GM23338 (cell line): ENCODE measurements at places on chromosomes 2 and 18. TPM values are rescaled to one million over a fixed set of nuclear protein-coding genes. Genes with fewer than 3 reads are reported as not detected.

The SLC14A1 gene
- total RNA-seq: 0.21 TPM in 1 of 2 replicates, not detected in the other

The CTLA4 gene
- not detected in 2 replicates for total RNA-seq

The IL1RL2 gene
- total RNA-seq: not detected in 2 replicates

The IL18RAP gene
- total RNA-seq: not detected in 2 replicates

The HNMT gene
- total RNA-seq: 3.4 and 5.7 TPM in 2 replicates

The SCG2 gene
- total RNA-seq: 0.31 TPM in 2 replicates

The GCKR gene
- total RNA-seq: not detected in 2 replicates

The ANKRD30BL gene
- 0.17 and 0.62 TPM in 2 replicates for total RNA-seq

The ERFE gene
- total RNA-seq: 2.5 and 3.3 TPM in 2 replicates

The MGAT4A gene
- total RNA-seq: 4.7 and 5.6 TPM in 2 replicates

The GRB14 gene
- 11.3 and 16.0 TPM in 2 replicates for total RNA-seq

The NLRC4 gene
- not detected in 2 replicates for total RNA-seq

The GDF7 gene
- 0.19 and 0.52 TPM in 2 replicates for total RNA-seq

The MOGAT1 gene
- 0.89 and 0.94 TPM in 2 replicates for total RNA-seq

The KLHL29 gene
- total RNA-seq: 5.7 and 6.5 TPM in 2 replicates

The YES1 gene
- total RNA-seq: 327 and 340 TPM in 2 replicates

The L3MBTL4 gene
- total RNA-seq: 0.85 and 2.8 TPM in 2 replicates

The UGT1A10 gene
- total RNA-seq: 0.23 TPM in 1 of 2 replicates, not detected in the other

The FNDC4 gene
- 13.3 and 13.7 TPM in 2 replicates for total RNA-seq

The HNRNPA3 gene
- total RNA-seq: 151 and 158 TPM in 2 replicates

The AQP12A gene
- total RNA-seq: not detected in 2 replicates

The RAX gene
- total RNA-seq: 0.03 and 0.08 TPM in 2 replicates

The PDE1A gene
- 0.28 and 0.47 TPM in 2 replicates for total RNA-seq

The MAP3K19 gene
- not detected in 2 replicates for total RNA-seq

The USP40 gene
- 11.7 and 13.5 TPM in 2 replicates for total RNA-seq

The GALNT3 gene
- 17.1 and 38.1 TPM in 2 replicates for total RNA-seq
